ENCODE measurements at places on chromosomes 1 and 21.

DNA sequence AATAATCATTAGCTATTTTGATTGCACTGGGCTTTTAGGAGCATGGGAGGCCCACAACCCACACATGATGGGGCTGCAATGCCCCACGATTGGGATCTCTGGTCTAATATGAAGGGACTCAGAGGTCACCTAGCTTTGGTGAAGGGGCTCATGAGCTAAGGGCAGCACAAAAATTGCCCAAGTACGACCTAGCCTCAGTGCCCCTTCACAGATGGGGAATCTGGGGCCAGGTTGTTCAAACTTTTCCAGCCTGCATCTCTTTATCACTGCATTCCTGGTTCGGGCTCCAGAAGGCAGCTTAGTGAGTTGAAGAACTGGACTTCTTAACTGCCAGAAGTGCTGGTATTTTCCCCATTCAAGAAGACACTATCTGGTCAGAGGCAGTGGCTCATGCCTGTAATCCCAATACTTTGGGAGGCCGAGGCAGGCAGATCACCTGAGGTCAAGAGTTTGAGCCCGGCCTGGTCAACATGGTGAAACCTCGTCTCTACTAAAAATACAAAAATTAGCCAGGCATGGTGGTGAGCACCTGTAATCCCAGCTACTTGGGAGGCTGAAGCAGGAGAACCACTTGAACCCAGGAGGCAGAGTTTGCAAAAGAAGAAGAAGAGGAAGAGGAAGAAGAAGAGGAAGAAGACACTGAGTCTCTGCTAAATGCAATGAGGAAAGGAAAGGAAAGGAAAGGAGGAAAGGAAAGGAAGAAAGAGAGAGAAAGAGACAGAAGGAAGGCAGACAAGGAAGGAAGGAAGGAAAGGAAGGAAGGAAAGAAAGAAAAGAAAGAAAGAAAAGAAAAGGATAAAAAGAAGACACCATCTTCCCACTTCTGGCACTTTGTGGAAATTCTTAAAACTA is 258.5 kb upstream of the IRF2BP2 start:
- DNase-seq: no peak

DNA sequence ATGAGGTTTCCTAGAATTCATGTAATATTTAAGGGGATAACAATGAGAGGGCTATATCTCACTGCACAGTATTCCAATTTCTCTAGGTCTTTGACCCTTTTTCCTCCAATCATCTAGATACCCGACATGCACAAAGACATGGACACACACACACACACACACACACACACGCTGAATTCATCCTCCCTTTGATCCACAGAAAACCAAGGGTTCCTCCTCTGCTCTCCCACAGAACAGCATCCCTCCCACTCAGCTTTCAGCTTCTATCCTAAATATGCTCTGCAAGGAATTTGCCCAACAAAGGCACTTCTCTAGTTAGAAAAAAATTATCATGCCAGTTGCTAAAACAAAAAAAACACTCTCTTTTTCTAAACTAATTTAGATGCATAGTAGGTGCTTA is 231.7 kb downstream of the RGS7 start:
- DNase-seq: no peak

GRCh38 chr1:8274352-8274751 is 43.6 kb upstream of the SLC45A1 start:
- no peak for DNase-seq

- DNase-seq: peak; percentile 64
Measured at GRCh38 chr1:152458384-152459185, 44.5 kb upstream of the CRNN start.

GRCh38 chr21:46674430-46675007 is 39.0 kb downstream of the PRMT2 start:
- no peak for DNase-seq

DNA sequence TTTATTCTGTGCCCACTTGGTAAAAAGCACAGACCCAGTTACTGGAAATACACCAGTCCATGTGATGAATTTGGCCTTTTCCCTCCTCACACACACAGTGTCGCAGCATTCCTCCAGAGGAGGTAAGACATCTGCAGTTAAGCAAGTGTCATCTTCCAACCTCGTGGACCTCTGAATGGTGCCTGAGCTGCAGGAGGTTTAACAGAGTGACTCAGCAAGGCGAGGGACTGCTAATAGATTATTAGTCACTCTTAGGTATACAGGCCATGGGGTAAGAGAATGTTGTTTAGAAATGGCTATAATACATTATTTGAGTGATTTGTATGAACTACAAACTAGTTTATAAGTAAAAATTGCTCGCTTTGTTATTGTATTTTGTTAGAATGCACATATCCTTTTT is 8.6 kb upstream of the LRRC8B start:
- DNase-seq: no peak

- DNase-seq: no peak
Measured at GRCh38 chr1:204495078-204495753, 611 bp upstream of the PIK3C2B start.

DNA sequence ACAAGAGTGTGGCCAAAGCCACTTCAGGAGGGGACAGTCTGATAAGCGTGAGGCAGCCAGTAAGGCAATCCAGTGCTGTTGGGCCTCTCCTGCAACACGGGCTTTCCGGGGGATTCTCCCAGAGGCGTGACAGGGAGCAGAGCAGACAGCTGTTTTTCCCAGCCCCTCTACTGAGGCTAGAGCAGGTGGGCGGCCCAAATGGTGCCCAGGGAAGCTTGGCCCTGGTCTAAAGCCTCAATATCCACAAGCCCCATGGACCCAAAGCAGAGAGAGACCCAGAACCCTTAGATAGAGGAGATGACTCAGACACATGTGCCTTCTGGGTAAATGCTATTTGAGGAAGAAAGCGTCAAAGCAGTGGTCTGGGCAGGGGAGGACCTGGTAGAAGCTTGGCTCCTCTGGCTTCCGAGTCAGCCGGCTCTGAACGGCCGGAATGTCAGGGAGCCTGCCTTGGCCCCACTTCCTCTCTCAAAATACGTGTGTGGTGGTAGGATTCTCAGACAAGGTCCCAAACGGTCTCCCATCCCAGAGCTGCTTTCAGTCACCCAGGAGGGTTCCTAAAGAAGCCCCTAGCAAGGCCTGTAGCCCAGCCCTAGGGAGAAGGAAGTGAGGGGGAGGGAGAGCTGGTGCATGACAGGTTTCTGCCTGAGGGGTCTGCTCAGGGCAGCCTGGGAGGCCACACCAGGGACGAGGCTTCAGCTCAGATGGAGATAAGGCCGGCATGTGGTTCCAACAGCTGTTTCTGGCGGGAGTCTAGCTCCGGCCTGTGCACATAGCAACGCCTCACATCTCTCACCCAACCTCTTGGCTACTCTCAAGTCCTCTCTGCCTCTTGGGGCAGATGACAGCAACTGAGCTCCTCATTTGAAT is 28.8 kb downstream of the PIK3C2B start:
- no peak for DNase-seq

GRCh38 chr21:38718481-38718880 is 87.2 kb upstream of the ETS2 start:
- no peak for DNase-seq

DNA sequence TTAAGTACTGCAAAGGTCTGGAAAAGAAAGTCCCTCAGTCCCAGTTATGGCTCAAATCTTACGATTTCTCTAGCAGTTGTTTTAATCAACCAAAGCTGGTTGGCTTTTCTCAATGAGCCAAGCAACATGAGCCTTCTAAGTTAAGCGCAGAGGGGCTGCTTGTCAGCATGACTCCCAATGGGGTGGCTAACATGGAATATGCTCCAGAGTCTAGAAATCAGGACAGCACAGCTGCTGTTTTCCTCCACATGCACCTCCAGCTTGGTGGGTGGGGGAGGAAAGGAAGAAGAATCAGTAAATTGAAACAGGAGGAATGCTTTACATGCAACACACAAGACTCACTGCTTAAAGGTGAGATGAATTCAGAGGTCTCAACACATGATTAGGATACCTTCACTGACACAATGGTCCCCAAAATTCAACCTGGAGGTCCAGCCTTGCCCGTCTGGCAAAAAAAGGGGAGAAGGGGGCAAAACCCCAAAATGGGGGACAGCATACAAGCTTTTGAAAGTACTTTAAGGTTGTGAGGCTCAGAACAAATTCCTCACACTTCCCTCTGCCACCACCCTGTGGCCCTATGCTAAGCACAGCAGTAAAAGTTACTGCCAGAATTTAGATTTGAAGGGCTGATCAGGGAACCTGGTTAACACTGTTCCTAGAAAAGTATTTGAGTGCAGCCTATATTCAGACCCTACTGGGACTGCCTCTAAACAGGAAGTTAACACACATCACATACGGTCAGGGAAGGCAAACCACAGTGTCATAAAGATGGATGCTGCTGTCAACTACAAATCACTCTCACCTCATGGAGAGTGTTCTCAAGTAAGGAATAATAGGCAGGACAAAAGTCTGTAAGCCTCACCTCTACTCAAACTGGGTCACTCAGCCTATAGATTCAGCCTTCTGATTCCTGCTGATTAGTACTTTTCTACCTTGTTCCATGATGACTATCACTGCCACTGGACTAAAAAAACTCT is 2.6 kb downstream of the GATAD2B start:
- no peak for DNase-seq

GRCh38 chr1:234665975-234666605 is 56.1 kb upstream of the IRF2BP2 start:
- no peak for DNase-seq

GRCh38 chr21:43745772-43746517 is 27.0 kb downstream of the PDXK start:
- DNase-seq: no peak

Data from left ventricle myocardium inferior (tissue), 1 donor.